ENCODE measurements at places on chromosomes 7 and 10. TPM values are rescaled to one million over a fixed set of nuclear protein-coding genes. Genes with fewer than 3 reads are reported as not detected.

DNA sequence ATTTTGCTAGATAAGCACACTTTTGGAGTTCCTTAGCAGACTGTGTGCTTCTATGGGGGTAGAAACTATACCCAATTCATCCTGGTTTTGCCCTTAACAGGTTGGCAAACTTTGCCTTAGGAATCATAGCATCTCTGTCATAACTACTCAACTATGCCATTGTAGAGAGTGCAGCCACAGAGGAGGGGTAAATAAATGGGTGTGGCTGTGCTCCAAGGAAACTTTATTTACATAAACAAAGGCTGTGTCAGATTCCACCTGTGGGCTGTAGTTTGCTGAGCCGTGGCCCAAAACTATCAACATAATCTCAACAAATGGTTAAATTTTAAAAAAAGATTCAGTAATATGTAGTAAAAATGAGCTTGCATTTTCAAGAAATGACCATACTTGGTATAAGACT, 51.6 kb upstream of the LAMB1 start:
- no peak for DNase-seq
- H3K4me3 ChIP-seq: no peak overlapping the region
- H3K4me1 ChIP-seq: no peaks in the 10 kb centered on the region
- H3K27me3 ChIP-seq: no peaks in the 10 kb centered on the region
- no peaks in the 10 kb centered on the region for H3K36me3 ChIP-seq
- no peak overlapping the region for H3K27ac ChIP-seq

CYP2C19 gene
- not detected for total RNA-seq

CHN2 gene
- total RNA-seq: 6.6 TPM

HABP2 gene
- total RNA-seq: not detected

GRCh38 chr10:3173171-3173878, 743 bp upstream of the PITRM1 start:
- no peaks in the 10 kb centered on the region for H3K27me3 ChIP-seq
- H3K4me1 ChIP-seq: peaks cover 4% of the 10 kb centered on the region
- no peaks in the 10 kb centered on the region for H3K36me3 ChIP-seq
- H3K27ac ChIP-seq: no peak overlapping the region
- H3K4me3 ChIP-seq: peak overlapping the region; percentile 47

DNA sequence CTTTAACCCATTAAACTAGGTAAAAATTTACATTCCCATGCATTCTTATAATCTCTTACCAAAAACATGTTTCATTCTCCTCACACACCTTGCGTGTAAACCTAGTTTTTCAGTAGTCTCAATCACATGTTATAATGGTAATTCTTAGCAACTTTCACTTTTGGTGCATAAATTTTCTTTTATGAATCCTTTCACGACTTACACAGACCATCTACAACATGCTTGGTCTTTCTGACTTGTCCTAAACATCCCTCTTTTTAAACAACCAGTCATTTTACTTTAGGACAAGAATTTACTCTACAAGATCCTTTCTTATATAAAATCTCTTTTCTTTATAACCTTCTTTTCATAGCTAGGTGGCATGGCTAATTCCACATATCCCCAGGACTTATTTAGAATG, 25.8 kb downstream of the FBXL13 start:
- no peak overlapping the region for H3K27ac ChIP-seq
- no peak overlapping the region for H3K4me3 ChIP-seq
- no peaks in the 10 kb centered on the region for H3K4me1 ChIP-seq
- DNase-seq: peak; percentile 57

DNA sequence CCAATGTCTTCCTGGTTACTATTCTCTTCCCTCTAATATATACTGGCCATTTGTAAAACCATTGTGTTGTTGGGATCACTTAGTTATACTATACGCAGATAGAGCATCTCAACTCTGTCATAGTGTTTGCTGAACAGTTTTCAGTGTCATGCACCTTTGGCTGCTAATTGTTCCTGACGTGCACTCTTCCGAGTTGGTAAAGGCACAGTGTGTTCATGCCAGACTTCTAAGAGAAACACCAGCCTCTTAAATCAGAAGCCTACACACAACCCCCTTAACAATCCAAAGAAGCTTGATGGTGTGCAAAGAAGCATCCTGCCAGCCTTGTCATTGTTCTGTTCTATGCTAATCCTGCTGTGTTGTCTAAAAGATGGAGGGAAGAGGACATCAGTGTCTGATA, 131.1 kb downstream of the MAPK8 start:
- no peaks in the 10 kb centered on the region for H3K27me3 ChIP-seq
- no peak overlapping the region for H3K27ac ChIP-seq
- peak; percentile 16 for DNase-seq
- no peak overlapping the region for H3K4me3 ChIP-seq
- peaks cover 20% of the 10 kb centered on the region for H3K4me1 ChIP-seq

DNA sequence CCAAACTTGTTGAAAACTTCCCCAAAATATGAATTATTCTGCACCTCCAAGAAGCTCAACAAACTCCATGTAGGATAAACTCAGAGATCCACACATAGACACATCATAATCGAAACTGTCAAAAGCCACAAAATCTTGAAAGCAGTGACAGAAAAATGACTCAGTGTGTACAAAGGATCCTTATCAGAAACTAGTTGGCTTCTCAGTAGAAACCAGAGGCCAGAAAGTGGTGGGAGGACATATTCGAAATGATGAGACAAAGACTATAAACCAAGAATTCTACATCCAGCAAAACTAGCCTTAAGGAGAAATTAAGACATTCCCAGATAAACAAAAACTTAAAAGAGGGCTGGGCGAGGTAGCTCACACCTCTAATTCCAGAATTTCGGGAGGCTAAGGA, 38.5 kb downstream of the MCMBP start:
- H3K36me3 ChIP-seq: peaks cover 29% of the 10 kb centered on the region
- no peak for DNase-seq

- H3K27ac ChIP-seq: no peak overlapping the region
- DNase-seq: peak; percentile 60
- no peaks in the 10 kb centered on the region for H3K27me3 ChIP-seq
These were observed 3.8 kb upstream of the STN1 start for GRCh38 chr10:103921750-103922195.

SFRP4 gene
- not detected for total RNA-seq

ACSM6 gene
- not detected for total RNA-seq

NACAD gene
- total RNA-seq: 0.39 TPM

DNA sequence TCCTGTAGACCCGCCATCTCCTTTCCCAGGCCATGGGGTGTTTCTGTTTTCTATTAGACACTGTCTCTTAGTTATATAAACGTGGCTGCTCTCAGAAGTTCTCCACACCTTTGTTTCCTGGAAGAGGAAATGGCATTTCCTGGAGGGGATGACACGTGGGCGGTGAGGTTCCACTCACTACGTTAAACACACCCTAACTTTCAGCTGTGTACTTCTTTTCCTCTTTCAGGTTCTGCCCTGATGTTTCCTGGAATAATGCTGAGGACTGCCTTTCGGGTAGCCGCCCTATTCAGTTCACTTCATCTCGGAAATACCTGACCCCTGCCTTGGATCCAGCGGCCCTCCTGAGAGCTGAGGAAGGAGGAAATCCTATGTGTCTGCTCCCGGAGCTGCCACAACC, 3.4 kb upstream of the PRKCQ start:
- peaks cover 24% of the 10 kb centered on the region for H3K4me1 ChIP-seq
- H3K36me3 ChIP-seq: no peaks in the 10 kb centered on the region
- no peak for DNase-seq
- no peak overlapping the region for H3K4me3 ChIP-seq

GRCh38 chr7:39428221-39428620, 138.0 kb upstream of the YAE1 start:
- DNase-seq: no peak
- no peaks in the 10 kb centered on the region for H3K36me3 ChIP-seq
- H3K27me3 ChIP-seq: no peaks in the 10 kb centered on the region

- no peak overlapping the region for H3K4me3 ChIP-seq
- no peaks in the 10 kb centered on the region for H3K27me3 ChIP-seq
- peaks cover 22% of the 10 kb centered on the region for H3K4me1 ChIP-seq
- H3K36me3 ChIP-seq: no peaks in the 10 kb centered on the region
- H3K27ac ChIP-seq: no peak overlapping the region
These were observed 108.0 kb downstream of the CREB5 start for GRCh38 chr7:28520074-28521015.

DNA sequence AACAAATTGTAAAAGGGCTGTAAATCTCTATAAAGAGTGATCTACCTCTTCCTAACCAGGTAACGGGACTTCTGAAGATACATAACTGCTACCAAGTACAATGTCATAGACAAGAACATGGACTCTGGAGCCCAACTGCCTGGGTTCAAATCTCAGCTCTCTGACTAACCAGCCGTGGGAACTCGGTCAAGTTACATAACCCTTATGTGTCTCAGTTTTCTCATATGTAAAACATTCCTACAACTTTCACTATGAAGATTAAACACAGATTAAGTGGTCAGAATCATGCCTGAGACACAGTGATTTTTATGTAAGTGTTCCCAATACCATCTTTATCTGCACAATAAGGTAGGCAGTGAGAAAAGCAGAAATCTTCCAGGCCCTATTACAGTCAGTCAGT, 52.6 kb downstream of the ITGB1 start:
- H3K27me3 ChIP-seq: no peaks in the 10 kb centered on the region
- H3K4me1 ChIP-seq: no peaks in the 10 kb centered on the region
- DNase-seq: no peak
- H3K27ac ChIP-seq: no peak overlapping the region
- no peak overlapping the region for H3K4me3 ChIP-seq

DNA sequence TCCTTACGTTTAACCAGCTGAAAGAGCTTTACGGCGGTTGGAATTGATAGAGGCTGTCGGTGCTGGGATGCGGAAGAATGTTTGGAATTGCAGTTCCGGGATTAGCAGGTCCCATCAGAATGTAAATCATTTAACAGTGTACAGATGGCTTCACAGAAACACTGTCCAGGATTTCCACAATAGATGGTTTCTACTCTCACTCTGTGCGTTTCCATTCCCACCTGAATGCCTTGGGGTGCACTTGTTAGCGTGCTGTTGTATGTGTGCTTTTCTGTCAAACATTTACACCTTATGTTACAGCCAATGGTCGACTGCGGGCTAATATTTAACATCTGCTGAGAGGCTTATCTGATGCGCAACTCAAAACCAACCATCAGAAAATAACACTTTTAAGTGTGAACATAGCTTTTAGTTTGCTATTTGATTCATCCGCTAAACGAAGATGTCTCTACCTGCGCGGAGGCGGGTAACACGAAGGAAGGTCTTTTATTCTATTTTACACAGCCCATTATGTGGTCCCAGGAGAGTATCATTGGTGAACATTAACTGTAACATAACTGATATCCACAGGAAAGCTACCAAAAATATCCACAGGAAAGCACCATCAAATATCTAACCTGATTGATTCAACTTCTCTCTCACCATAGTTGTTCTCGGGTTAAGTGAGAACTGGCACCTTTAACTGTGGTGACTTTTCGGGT, 179.0 kb downstream of the PRPF18 start:
- DNase-seq: peak; percentile 61
- H3K4me1 ChIP-seq: no peaks in the 10 kb centered on the region
- peak overlapping the region; percentile 65 for H3K27ac ChIP-seq
- H3K36me3 ChIP-seq: no peaks in the 10 kb centered on the region
- H3K27me3 ChIP-seq: no peaks in the 10 kb centered on the region

DNA sequence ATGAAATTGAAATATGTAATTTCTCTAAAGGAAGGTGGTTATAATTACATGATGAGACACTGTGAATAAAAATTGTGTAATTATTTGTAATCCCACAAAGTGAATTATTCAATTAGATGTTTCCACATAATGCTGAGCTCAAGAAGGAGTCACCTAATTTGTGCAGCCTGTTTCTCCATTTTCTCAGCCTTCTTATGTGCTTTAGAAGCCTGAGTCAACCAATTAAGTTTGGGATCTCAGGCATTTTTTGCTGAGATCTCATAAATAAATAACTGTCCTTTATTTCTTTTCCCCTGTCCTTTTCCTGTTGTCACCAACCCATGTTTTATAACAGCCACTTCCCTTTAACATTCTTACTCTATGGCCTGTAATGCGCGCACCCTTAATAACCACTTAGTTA, 506.5 kb upstream of the SEMA3D start:
- H3K27ac ChIP-seq: no peak overlapping the region
- no peak overlapping the region for H3K4me3 ChIP-seq
- no peaks in the 10 kb centered on the region for H3K27me3 ChIP-seq

MGAM2 gene
- total RNA-seq: 0.12 TPM

- no peak overlapping the region for H3K4me3 ChIP-seq
- no peak overlapping the region for H3K27ac ChIP-seq
- H3K4me1 ChIP-seq: peaks cover 13% of the 10 kb centered on the region
- H3K27me3 ChIP-seq: no peaks in the 10 kb centered on the region
These were observed 103.6 kb downstream of the LYZL1 start for GRCh38 chr10:29392376-29393021.

GRCh38 chr10:98013122-98013521, 17.3 kb downstream of the CRTAC1 start:
- no peak overlapping the region for H3K27ac ChIP-seq
- no peaks in the 10 kb centered on the region for H3K4me1 ChIP-seq
- H3K4me3 ChIP-seq: no peak overlapping the region
- H3K27me3 ChIP-seq: no peaks in the 10 kb centered on the region
- no peaks in the 10 kb centered on the region for H3K36me3 ChIP-seq

ACBD7 gene
- 68.7 TPM for total RNA-seq

DNA sequence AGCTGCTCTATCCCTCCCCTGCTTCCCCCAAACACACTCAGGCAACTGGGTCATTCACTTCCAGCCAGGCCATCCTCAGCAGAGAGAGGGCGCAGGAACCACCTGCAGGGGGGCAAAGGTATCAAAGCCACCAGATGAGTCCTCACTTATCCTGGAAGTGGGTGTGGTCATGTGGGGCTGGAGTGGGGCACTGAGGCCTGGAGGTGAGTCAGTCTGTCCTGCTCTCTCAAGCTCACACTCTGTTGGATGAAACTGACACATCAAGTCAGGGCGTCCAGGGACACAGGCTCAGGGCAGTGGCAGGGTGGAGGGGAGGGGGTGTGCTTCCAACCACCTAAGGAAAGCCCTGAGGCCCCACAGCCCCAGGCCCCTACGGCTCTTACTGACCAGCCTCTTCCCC, 8.0 kb upstream of the ELFN1 start:
- H3K36me3 ChIP-seq: no peaks in the 10 kb centered on the region
- peaks cover 69% of the 10 kb centered on the region for H3K27me3 ChIP-seq
- H3K27ac ChIP-seq: no peak overlapping the region
- DNase-seq: no peak

DNA sequence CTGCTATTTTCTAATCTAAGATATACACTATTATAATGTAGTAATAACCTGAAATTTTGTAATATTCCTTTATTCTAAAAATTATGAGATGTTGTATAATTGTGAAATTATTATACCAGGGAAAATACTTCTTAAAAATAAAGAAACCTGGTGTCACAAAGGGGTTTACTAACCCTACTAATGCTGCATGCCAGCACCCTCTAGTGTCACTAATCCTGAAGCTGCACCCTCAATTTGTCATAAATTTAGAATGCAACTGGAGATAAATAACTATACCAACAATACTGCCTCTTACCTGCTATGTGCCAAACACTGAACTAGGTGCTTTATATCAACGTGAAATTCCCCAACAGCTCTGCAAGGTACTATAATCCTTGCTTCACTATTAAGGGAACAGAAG, 30.8 kb downstream of the TM9SF3 start:
- no peaks in the 10 kb centered on the region for H3K27me3 ChIP-seq
- H3K4me1 ChIP-seq: peaks cover 12% of the 10 kb centered on the region
- H3K4me3 ChIP-seq: no peak overlapping the region
- peaks cover 13% of the 10 kb centered on the region for H3K36me3 ChIP-seq

- H3K27ac ChIP-seq: no peak overlapping the region
- DNase-seq: no peak
- no peaks in the 10 kb centered on the region for H3K36me3 ChIP-seq
- H3K4me3 ChIP-seq: no peak overlapping the region
- H3K27me3 ChIP-seq: no peaks in the 10 kb centered on the region
These were observed 200.3 kb upstream of the SVIL start for GRCh38 chr10:29835055-29835454.

ACTL6B gene
- not detected for total RNA-seq
